ENCODE measurements at places on chromosomes 12 and 14. TPM values are rescaled to one million over a fixed set of nuclear protein-coding genes. Genes with fewer than 3 reads are reported as not detected.

DNA sequence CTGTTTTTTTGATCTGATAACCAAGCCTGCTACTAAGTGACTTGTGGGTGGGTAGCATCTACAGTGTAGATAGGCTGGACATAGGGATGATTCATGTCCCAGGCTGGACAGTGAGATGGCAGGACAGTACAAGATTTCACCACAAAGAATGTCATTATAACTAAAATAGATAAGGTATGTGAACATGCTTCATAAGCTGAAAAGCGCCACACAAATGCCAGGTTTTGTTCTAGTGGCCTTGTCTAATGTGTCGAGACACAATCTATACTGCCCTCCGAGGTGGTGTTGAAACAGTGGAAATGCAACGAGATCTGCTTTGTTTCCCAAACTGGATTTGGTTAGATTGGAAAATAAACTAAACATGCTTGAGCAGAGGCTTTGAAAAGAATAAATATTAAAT, 4.4 kb downstream of the LGALS3 start:
- DNase-seq, result no peak

- DNase-seq, result no peak
Measured at GRCh38 chr14:35242599-35243311, 49.4 kb upstream of the PSMA6 start.

Gene CPNE6
- polyA plus RNA-seq, result not detected

Gene DBX2
- polyA plus RNA-seq, result 0.10 TPM
